Stimulated activated CD4-positive, alpha-beta T cell treated with anti-CD3 and anti-CD28 coated beads, TNF-alpha, amount 100 ng/mL, for 48 hours (primary cell): ENCODE measurements at places on chromosomes 6 and 20.

DNA sequence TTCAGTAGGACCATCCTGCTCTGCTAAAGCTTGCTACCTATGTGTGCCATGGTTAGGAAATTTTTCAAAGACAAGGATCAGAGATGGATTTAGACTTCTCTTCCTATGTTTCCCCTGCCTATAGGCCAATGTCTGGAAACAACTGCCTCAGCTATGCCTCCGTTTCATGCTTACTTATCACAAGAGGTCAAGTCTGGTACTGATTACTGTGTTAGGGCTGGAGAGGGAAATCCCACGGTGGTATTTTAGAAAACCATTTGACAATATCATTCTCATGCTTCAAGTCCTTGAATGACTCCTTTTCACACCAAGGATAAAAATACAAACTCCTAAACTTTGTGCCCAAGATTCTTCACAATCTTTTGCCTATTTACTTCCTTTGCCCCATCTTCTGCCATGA lies 484.3 kb downstream of the DHX35 start:
- no peak for DNase-seq

- DNase-seq = no peak
Measured at GRCh38 chr6:88105741-88106340, 58.2 kb downstream of the SPACA1 start.

- no peak for DNase-seq
Measured at GRCh38 chr6:49633541-49633940, 3.1 kb downstream of the RHAG start.

DNA sequence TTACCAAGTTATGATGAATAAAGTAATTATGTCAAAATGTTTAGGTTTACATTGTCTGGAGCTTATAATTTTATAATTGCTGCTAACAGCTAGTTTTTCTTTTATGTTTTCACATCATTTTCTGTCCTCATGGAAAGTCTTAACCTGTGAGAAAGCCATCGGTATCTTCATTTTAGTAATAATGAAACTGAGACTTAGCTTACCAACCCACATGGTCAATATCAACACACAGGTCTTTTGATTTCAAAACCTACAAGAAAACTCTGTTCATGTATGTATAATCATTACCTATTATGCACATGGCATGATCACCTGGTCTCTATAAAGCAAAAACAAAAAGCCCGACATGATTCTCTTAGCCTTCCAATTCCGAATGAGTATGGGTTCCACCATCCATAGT lies 61.9 kb downstream of the KCNQ5 start:
- DNase-seq = no peak

- DNase-seq = no peak
Measured at GRCh38 chr6:134289204-134289575, 28.7 kb downstream of the SGK1 start.

GRCh38 chr20:50815162-50815989 lies 20.5 kb downstream of the BCAS4 start:
- no peak for DNase-seq

GRCh38 chr6:44967481-44967880 lies 360.6 kb upstream of the RUNX2 start:
- no peak for DNase-seq

DNA sequence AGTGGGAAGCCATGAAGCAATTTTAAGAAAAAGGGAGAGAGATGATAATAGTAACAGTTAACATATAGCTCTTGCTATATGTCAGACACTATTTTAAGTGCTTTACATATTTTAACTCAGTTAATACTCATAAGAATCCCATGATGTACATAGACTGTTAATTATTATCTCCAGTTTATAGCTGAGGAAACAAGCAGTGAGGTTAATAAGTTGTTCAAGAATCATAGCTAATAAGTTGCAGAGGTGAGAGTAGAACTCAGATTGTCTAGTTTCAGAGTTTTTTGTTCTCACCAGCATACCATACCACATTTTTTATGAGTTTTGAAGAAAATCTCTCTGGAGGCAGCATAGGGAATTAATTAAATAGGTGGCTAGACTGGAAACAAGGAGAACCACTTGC lies 144.6 kb upstream of the MMS22L start:
- no peak for DNase-seq
